ENCODE measurements at places on chromosomes 6 and 20.

- no peak for DNase-seq
Measured at GRCh38 chr6:163780994-163781393, 366.5 kb downstream of the QKI start.

GRCh38 chr20:1434571-1435336 lies 31.9 kb downstream of the NSFL1C start:
- peak; percentile 58 for DNase-seq

- no peak for DNase-seq
Measured at GRCh38 chr20:58623579-58624473, 27.3 kb upstream of the STX16 start.

GRCh38 chr20:35012227-35013069 lies 56.8 kb downstream of the MYH7B start:
- DNase-seq: no peak

DNA sequence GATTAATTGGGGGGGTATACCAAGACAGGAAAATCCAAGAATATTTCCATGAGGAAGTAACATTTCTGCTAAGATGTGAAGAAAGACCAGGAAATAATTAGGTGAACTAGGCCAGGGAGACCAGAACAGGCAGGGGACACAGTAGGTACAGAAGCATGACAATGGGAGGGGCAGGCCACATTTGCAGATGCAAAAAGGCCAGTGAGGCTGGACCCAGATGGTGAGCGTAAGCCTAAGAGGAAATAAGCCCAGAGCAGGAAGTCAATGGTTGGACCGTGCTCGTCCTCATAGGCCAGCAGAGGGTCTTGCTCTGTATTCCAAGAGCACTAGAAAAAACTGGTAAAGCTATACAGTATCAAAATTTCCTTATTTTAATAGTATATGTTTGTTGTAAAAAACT lies 9.4 kb downstream of the CEP162 start:
- no peak for DNase-seq

DNA sequence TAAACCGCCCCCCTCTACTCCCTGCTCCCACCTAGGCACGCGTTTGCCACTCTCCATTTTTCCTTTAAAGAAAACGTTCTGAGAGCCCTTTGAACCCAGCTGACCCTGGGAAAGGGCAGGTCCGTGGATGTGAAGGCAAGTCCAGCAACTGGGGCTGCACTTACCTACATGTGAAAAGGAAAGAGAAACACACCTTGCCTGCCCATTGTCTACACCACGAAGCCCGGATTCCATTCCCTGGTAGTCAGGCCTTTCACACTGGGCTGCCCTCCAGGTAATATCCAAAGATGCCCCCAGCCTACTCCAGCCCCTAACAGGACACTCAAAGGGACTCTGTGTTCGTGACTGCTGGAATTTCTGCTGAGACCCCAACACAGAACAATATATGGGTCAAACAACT lies 94.4 kb downstream of the CD83 start:
- no peak for DNase-seq

Measured in stimulated activated CD4-positive, alpha-beta T cell treated with anti-CD3 and anti-CD28 coated beads, Interleukin-4, amount 100 ng/mL, for 24 hours (primary cell).